ENCODE measurements at places on chromosomes 6 and 20. TPM values are rescaled to one million over a fixed set of nuclear protein-coding genes. Genes with fewer than 3 reads are reported as not detected.

GRCh38 chr20:47198254-47198671 lies 158.2 kb downstream of the ZMYND8 start:
- no peak for DNase-seq
- H3K27ac ChIP-seq: no peak overlapping the region
- H3K36me3 ChIP-seq: peaks cover 17% of the 10 kb centered on the region
- H3K4me3 ChIP-seq: no peak overlapping the region

GRCh38 chr6:155740781-155741399 lies 285.3 kb upstream of the NOX3 start:
- no peaks in the 10 kb centered on the region for H3K27me3 ChIP-seq
- no peaks in the 10 kb centered on the region for H3K36me3 ChIP-seq
- no peak for DNase-seq
- no peak overlapping the region for H3K27ac ChIP-seq
- no peak overlapping the region for H3K4me3 ChIP-seq

The RAET1L gene
- total RNA-seq: 2.3 TPM

- H3K4me1 ChIP-seq: no peaks in the 10 kb centered on the region
- peaks cover 5% of the 10 kb centered on the region for H3K36me3 ChIP-seq
- no peak overlapping the region for H3K27ac ChIP-seq
Observed at GRCh38 chr6:160124605-160125004, 3.0 kb downstream of the SLC22A1 start.

DNA sequence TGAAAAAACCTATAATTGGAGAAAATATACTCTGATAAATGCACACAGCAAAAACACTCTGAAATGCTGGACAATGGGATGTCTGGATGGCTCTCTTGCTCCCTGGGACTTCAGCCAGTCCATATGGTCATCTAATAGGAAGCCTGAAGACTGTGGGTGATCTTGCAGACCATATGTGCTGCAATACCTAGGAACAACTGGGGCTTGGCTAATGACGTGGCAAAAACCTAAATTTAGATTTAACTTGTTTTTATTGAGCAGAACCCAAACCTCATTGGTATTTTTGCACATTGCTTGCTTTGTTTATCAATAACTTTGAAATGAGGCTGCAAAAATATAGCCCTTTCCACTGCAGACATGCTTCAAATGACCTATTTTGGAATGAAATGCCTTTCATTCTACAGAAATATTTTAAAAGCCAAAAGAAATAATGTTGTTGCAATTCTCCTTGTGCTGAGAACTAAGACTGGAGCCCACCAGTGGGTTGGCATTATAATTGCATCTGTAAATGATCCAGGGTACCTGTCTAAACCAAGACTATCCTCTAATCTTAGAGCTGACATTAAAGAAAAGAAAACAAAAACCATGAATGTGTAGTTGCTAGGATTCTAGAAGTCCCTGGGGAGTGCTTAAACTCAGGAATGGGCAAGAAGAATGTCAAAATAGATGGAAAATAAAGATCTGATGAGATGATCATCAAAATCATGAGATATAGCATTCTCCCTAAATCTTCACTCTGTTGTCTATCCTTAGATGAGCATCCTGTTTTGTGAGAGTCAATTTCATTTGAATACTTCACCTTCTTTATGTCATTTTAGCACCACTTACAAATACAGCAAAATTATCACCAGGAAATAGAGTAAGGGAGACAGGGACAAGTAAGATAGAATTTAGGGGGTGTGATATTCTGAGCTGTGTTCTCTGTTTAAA lies 152.1 kb upstream of the RIMS1 start:
- no peaks in the 10 kb centered on the region for H3K27me3 ChIP-seq
- no peaks in the 10 kb centered on the region for H3K4me1 ChIP-seq
- no peak overlapping the region for H3K4me3 ChIP-seq
- no peak overlapping the region for H3K27ac ChIP-seq
- DNase-seq: no peak

- H3K27ac ChIP-seq: no peak overlapping the region
- DNase-seq: no peak
- no peaks in the 10 kb centered on the region for H3K27me3 ChIP-seq
- H3K36me3 ChIP-seq: peaks cover 6% of the 10 kb centered on the region
- no peaks in the 10 kb centered on the region for H3K4me1 ChIP-seq
Observed at GRCh38 chr6:143652841-143653331, 24.9 kb upstream of the PHACTR2 start.

The C6orf58 gene
- 0.31 TPM for total RNA-seq

The CCM2L gene
- total RNA-seq: not detected

- no peak for DNase-seq
- no peaks in the 10 kb centered on the region for H3K36me3 ChIP-seq
- H3K4me1 ChIP-seq: peaks cover 42% of the 10 kb centered on the region
- H3K27me3 ChIP-seq: no peaks in the 10 kb centered on the region
- no peak overlapping the region for H3K27ac ChIP-seq
- H3K4me3 ChIP-seq: no peak overlapping the region
Observed at GRCh38 chr6:86724695-86725094, 212.6 kb upstream of the HTR1E start.

DNA sequence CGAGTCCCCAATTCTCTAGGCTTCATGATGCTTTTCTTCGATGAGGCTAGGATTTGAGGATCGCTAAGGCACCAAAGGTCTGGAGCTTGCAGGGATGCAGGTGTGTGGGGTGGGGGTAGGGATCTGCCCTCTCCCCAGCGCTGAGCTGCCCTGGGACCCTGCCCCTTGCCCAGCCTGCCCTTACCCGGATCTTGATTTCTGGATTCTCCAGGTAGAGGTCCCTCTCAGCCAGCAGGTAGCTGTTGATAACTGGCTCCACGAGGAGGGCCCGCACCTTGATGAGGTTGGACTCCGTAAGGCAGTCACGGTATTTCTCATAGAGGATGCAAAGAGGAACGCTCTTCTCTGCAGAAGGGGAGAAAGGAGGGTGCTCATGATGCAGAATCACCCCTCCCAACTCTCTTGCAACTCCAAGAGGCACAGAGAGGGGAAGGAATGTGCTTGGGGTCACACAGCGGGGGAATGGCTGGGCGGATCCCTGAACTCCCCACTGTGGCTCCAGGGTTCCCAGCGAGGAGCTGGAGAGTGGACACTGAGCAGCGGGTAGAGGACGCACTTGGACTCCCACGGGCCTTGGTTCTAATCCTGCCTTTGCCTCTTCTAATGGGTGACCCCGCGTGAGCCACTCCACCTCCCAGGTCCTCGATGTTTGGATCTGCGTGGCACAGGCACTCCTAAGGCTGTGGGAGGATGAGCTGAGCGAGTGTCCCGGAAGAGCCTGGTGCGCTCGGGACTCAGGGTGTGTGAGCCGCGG lies 32.7 kb downstream of the TGM2 start:
- no peaks in the 10 kb centered on the region for H3K27me3 ChIP-seq
- peaks cover 65% of the 10 kb centered on the region for H3K36me3 ChIP-seq
- DNase-seq: no peak
- H3K4me1 ChIP-seq: peaks cover 58% of the 10 kb centered on the region
- H3K4me3 ChIP-seq: no peak overlapping the region

The UNC5CL gene
- 10.6 TPM for total RNA-seq

- H3K4me3 ChIP-seq: no peak overlapping the region
- no peak for DNase-seq
- H3K27me3 ChIP-seq: no peaks in the 10 kb centered on the region
- no peak overlapping the region for H3K27ac ChIP-seq
- no peaks in the 10 kb centered on the region for H3K4me1 ChIP-seq
Observed at GRCh38 chr20:14685183-14685582, 347.8 kb upstream of the FLRT3 start.

The C2 gene
- total RNA-seq: 6.3 TPM

DNA sequence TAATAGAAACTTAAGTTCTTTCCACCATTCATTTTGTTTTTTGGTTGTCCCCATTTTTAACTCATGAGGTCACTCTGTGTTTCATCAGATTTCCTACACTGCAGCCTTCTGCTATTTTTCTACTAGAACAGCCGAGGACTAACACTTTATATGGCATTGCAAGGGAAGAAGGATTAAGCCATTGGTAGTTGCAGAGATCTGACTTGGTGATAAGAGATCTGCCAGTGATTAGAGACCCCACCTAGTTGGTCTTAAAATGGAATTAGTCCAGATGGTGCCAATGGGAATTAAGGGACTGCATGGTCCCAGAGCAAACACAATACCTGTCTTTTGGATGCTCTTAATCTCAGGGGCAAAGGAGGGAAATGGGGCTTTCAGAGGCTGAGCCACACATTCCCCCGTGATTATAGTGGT lies 125.5 kb upstream of the TMEM170B start:
- DNase-seq: no peak
- H3K4me1 ChIP-seq: peaks cover 5% of the 10 kb centered on the region
- H3K27ac ChIP-seq: no peak overlapping the region
- H3K27me3 ChIP-seq: no peaks in the 10 kb centered on the region
- H3K4me3 ChIP-seq: no peak overlapping the region
- peaks cover 8% of the 10 kb centered on the region for H3K36me3 ChIP-seq

DNA sequence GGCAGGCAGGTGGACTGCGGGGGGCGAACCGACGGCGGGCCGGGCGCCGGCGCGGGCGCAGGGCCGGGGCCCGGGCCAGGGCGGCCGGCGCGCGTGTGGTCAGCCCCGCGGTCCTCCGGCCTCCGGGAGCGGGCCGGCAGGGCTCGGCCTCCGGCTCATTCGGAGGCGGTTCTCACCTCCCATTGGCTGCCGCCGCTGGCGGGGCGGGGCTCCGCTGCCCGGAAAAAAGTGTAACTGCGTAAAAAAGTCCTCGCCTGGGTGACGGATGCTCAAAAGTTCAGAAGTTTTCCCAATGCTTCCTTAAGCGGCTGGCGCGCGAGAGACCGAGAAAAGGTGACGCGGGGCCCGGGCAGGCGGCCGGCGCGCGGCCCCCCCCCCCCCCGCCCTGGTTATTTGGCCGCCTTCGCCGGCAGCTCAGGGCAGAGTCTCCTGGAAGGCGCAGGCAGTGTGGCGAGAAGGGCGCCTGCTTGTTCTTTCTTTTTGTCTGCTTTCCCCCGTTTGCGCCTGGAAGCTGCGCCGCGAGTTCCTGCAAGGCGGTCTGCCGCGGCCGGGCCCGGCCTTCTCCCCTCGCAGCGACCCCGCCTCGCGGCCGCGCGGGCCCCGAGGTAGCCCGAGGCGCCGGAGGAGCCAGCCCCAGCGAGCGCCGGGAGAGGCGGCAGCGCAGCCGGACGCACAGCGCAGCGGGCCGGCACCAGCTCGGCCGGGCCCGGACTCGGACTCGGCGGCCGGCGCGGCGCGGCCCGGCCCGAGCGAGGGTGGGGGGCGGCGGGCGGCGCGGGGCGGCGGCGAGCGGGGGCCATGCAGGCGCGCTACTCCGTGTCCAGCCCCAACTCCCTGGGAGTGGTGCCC lies at the start of gene FOXC1:
Gene FOXC1, plus strand, starts transcription at position 268 of the 849 bp plus-strand sequence. Its CDS starts 531 bp downstream, at position 799.
- DNase-seq: peak; percentile 90
- peak within 1 kb of the TSS; percentile 80 for H3K4me3 ChIP-seq
- peak within 1 kb of the TSS; percentile 50 for H3K27ac ChIP-seq
